NCI-H1436 treated with DMSO at 0.1 percent for 48 hours (cell line): ENCODE measurements at places on chromosomes 2 and 18.

DNA sequence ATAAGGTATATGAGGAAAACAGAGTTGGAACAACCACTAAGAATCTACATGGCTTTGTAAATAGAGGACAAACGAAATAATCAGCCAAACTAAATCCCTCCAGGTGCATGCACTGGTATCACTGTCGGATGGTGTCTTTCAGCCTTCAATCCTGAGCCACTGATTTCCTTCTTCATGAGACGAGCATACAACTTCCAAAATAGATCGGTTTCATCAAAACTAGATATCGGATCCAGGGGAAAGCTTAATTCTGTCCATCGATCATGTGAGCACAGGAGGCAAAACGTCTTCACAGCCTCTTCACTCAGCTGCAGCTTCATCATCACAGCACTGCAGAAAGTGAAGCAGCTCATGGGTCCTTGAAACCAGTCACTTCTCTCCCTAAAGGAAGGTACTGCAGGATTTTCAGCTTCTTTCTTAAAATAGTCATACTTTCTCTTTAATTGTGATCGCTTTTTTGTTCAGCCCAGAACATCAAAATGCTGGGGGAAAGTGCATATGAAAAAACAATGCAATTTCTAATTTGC, 80.5 kb downstream of the DTNB start:
- no peak for DNase-seq

- no peak for DNase-seq
Measured at GRCh38 chr2:39510140-39510539, 73.1 kb upstream of the MAP4K3 start.

DNA sequence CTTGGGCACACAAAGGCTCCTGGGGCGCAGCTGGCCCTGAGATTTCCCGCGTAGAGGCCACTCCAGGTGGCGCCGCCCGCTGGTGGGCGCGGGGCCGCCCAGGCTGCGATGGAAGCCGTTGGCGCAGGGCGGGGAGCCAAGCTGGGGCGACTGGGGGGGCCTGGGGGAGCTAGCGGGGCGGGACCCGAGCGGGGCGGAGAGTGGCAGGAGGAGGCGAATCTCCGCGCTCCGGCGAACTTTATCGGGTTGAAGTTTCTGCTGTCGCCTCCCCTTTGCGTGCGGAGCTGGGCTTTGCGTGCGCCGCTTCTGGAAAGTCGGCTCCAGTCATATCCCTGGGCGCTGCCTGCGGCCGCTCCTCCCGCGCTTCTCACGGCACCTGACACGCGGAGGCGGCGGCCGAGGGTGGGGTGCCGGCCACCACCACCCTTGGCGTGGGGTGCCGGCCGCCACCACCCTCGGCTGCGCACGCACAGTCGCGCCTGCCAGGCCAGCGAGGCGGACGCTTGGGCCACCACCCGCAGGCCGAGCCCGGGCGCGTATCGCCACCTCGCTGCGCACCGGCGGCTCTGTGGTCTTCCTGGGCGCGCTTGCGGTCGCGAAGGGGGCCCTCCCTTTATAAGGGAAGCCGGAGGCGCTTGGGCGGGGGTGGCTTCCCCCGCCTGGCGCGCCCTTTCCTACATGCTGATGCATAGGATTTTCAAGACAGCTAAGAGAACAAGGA, 919 bp upstream of the CYP1B1 start:
- DNase-seq: no peak

GRCh38 chr18:29171892-29172755, 995.2 kb upstream of the CDH2 start:
- no peak for DNase-seq
